Activated naive CD8-positive, alpha-beta T cell treated with anti-CD3 and anti-CD28 coated beads, Interleukin-2, amount 50 U/mL, for 24 hours (primary cell): ENCODE measurements at places on chromosomes 1 and 21.

DNA sequence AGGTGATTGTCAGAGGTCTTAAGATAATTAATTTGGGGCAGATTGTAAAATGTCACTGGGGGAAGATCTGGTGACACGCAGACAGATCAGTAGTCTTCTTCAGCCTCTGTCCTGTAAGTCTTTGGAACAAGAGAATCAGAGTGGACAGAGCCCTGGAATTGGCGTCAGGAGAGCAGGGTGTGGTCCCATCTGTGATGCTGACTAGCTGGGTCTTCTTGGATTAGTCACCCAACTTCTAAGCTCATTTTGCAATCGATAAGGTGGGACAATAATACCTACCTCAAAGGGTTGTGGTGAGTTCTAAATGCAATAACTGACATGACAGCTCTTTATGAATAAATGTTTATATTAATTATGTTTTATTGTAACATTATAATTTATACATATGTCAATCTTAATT lies 4.8 kb downstream of the FASLG start:
- DNase-seq: no peak

GRCh38 chr1:68317543-68317942 lies 85.2 kb upstream of the WLS start:
- no peak for DNase-seq

GRCh38 chr1:234730770-234731568 lies 121.0 kb upstream of the IRF2BP2 start:
- DNase-seq: peak; percentile 44

- DNase-seq: no peak
These were observed 654.1 kb downstream of the PTPRC start for GRCh38 chr1:199292896-199293295.

DNA sequence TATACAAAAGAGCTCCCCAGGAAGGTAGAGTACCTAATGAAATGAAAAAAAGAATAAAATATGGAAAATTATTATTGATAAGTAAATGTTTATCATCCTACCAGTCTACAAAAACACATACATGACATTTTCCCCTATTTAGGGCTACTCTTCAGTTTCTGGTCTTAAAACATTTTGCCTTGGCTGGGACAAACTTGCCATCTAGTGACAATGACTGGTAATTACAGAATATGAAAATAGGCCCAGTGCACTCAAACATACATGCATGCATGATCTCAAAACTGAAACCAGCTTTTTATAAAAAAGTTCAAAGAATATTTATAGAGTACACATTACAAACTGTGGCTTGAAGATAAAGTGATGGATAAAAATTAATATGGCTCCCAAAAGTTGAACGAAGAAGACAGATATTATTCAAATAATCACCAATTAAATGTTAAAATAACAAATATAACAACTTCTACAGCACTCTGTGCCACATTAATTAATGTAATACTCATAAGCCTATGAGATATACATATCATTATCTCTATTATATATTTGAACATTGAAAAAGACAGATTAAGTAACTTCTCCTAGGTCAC lies 10.5 kb upstream of the RNPC3 start:
- no peak for DNase-seq

- no peak for DNase-seq
These were observed 5.1 kb downstream of the PODN start for GRCh38 chr1:53066891-53067738.

DNA sequence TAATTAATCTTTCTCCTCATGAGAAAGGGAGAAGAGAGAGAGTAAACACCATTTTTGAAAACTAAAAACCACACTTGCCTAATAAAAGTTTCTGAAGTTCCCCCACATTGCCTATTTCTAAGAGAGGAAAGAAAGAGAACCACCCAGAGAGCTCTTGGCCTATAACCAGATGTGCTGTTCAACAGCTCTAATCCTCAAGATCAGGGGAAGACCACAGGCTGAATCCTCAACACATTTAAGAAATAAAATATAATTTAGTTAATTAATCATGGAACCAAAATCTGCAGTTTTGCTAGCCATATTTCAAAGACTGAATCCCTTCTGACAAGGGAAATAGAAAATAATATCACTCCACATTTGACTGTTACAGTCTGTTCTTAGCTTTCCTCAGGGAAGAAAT lies 11.9 kb downstream of the PRRX1 start:
- no peak for DNase-seq
